Activated T-cell treated with anti-CD3 and anti-CD28 coated beads for 48 hours (primary cell): ENCODE measurements at places on chromosomes 5 and 9.

- no peak for DNase-seq
These were observed 246.1 kb downstream of the MSX2 start for GRCh38 chr5:174970502-174970901.

DNA sequence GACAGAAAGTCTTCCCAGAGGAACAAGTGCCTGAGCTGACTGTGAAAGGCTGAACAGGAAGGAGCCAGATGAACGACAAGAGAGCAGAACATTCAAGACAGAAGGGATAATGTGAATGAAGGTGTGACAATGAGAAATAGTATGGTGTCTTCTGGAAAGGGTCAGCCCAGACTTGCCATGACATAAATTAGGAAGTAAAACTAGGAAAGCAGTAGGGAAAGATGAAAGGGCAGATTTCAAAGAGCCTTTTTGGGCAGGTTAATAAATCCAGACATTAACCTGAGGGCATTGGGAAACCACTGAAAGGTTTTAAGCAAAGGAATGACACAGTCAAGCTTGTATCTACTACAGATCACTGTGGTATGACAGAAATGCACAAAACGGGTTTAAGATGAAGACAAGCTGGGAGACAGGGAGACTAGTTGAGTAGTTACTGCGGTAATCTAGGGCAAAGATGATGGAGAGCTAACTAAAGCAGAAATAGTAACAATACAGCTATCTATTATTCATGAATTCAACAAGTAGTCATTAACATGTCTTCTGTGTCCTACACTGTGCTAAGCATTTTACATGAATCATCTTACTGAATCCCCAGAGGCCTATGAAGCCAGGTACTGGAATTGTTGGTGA is 580.9 kb upstream of the WWC1 start:
- no peak for DNase-seq

DNA sequence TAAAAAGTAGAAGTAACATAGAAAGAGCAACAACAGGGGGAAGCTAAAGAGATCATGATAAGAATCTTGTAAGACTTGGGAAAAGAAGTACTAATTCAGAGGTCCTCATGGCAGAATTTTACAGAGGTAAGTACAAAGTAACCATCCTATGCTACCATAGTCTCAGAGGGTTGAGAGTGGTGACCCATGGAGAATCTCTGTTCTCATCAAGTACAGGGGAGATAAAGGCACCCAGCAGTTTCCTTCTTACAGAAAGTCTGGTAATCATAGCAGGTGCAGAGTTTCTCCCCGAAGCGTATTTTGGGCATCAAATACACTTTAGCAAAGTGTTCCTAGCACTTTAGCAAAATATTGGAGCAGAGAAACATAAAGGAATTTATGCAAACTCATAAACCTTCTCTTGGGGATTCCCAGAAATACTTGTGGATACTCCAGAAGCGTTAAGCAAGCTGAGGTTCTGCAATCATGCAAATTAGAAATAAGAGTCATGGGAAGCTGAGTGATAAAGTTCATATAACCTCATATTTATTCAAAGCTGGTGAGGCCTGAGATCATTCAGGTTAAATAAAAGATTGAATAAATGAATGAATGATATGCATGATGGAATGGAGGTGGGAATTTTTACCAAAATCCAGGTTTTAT is 101.0 kb upstream of the SMC2 start:
- no peak for DNase-seq

DNA sequence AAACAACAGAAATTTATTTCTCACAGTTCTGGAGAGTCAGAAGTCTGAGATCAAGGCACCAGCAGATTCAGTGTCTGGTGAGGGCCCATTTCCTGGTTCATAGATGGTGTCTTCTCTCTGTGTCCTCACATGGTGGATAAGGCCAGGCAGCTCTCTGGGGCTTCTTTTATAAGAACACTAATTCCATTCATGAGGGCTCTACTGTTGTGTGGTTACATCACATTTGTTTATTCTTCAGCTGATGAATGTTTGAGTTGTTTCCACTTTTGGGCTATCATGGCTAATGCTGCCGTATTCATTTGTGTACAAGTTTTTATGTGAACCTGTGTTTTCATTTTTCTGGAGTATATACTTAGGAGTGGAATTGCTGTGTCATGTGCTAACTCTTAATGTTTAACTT is 35.2 kb downstream of the DDX4 start:
- DNase-seq, result no peak

DNA sequence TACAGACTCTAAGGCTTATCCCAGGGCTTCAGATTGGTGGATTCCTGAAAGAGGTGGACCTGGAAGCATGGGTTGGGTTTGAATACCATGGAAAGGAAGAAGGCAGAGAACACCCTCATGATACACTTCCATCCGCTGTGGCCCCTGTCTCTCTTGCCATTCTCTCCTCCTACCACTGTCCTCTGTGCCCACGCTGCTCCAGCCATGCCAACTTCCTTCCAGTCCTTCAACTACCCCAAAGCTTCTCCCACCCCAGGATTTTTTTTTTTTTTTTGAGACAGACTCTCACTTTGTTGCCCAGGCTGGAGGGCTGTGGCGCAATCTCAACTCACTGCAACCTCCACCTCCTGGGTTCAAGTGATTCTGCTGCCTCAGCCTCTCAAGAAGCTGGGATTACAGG is 1.7 kb upstream of the SPARC start:
- no peak for DNase-seq

DNA sequence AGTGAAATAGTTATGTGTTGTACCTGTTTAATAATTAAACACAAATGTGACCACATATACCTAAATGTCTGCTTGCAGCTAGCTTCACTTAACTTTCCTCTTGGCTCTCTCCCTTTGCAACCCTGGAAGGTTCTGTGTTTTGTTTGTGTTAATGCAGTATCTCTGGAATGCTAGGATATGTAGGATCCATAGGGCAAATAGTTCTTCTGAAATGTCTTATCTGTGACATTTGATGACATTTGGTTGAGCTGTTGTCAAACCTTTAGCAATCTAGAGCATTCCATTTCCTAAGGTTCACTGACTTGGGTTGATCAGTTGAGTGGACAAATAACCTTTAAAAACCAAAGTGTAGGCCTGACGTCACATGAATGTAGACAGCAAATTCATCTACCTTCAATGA is 21.8 kb downstream of the CTNNA1 start:
- DNase-seq, result no peak

DNA sequence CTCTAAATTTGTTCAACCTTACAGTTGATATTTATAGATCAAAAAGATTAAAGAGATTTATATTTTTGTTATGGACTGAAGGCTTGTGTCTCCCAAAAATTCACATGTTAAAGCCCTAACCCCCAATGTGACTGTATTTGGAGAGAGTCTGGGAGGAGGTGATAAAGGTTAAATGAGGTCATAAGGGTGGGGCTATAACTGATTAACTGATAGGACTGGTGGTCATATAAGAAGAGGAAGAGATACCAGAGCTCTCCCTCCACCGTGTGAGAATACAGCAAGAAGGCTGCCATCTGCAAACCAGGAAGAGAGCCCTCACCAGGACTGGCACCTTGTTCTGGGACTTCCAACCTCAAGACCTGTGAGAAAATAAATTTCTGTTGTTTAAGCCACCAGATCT is 264.3 kb downstream of the ENC1 start:
- DNase-seq, result no peak

DNA sequence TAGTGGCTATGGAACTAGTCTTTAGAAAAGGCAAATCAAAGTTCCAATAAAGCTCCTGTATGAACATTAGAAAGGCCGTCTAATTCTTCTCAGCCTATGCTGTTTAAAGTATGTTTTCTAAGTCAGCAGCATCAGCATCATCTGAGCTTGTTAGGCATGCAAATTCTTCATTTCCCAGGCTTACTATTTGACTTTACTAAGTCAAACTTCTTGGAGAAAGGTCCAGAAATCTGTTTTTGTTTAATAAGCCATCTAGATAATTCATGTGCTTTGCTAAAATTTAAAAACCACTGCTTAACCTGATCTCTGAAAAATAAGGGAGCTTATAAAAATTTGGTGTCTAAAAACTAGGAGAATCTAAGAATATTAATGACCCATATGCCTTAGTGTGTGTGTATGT is 200.2 kb upstream of the SGCD start:
- no peak for DNase-seq

DNA sequence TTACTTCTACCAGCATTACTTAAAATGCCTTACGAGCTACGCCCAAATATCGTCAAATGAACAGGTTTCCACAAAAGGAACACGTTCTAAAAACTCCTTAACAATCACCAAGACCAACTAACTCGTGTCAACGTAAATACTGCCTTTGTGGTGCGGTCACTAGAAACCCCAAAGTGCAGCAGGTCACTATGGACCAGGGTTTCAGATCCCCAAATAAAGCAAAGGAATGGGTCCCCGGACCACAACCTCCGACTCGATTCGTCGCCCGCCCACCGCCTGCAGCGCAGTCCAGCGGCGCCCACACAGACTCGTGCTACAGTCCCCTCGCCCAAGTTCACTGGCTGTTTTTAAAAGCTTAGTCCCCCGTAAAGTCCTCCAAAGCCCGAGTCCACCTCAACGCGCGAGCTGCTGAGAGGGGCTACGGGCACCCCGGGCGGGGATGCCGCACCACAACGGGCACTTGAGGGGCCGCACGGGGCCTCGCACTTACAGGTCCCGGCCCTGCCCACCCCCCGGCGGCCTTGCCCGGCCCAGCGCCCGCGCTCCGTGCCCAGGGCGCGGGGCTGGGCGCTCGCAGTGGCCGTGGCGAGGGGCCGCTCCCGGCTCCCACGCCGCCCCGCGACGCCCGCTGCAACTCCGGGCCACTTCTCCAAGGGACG is 1.1 kb downstream of the NFIB start:
- no peak for DNase-seq

DNA sequence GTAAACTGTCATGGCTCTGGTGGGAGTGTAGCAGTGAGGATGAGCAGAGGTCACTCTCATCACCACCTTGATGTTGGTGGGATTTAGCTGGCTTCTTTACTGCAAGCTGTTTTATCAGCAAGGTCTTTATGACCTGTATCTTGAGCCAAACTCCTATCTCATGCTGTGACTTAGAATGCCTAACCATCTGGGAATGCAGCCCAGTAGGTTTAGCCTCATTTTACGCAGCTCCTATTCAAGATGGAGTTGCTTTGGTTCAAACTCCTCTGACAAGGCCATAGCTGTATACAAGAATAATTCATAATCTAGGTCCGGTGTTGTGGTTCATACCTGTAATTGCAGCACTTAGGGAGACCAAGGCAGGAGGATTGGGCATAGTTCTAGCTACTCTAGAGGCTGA is 85.1 kb downstream of the ARRDC3 start:
- DNase-seq, result no peak

- no peak for DNase-seq
These were observed 95.4 kb upstream of the DAB2 start for GRCh38 chr5:39520232-39520572.

GRCh38 chr9:105445203-105445881 is 2.5 kb upstream of the FSD1L start:
- no peak for DNase-seq

DNA sequence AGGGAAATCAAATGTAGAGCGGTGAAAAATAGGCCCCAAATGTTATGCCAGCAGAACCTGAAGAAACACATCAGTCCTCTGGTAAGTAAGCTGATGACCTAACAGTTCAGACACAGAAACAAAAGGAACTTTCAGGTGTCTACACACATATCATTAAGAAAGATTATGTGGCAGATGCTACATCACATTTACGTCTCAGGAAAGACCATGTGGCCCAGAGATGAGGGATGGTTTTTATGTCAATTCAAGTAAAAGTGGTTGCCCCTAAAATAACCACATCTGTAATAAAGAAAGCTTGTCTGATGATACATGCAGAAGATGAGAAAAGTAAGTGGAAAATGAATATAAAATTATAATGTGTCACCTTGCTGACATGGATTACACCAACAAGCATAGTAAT is 31.4 kb downstream of the GNAQ start:
- no peak for DNase-seq

- DNase-seq, result peak; percentile 73
These were observed at the start of the genes CWC27 and SREK1IP1 for GRCh38 chr5:64768358-64769312. Gene CWC27 (plus strand): TSS chr5:64768930. CDS start chr5:64769147, 217 bp downstream. Gene SREK1IP1 (minus strand): TSS chr5:64768691. CDS start chr5:64768517, 174 bp downstream.

GRCh38 chr9:129939431-129939830 is 103.6 kb downstream of the FNBP1 start:
- no peak for DNase-seq

GRCh38 chr9:82679472-82679871 is 383.5 kb downstream of the RASEF start:
- no peak for DNase-seq

GRCh38 chr9:12539580-12539975 is 153.6 kb upstream of the TYRP1 start:
- DNase-seq, result no peak

DNA sequence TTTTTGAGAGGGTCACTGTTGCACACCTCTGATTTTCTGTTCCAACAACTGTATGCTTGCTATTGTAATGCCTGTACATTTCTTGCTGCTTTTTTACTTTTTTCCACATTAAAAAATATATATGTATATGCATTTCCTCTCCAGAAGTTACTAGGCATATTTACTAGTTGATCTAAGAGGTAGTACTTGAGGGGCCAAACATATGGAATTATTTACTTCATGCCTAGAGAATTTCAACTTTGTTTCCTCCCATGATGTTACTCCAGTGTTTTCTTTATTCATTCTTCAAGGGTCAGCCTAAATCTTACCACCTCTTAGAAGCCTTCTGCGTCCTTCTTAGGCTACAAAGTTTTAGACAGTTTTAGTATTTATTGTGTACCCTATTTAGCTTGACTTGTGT is 122.7 kb downstream of the NMUR2 start:
- no peak for DNase-seq

- no peak for DNase-seq
These were observed 157.1 kb downstream of the OLFM1 start for GRCh38 chr9:135244271-135245221.

GRCh38 chr9:113315231-113315630 is 12.1 kb upstream of the RNF183 start:
- no peak for DNase-seq

GRCh38 chr5:62568800-62569432 is 9.7 kb upstream of the LRRC70 start:
- no peak for DNase-seq

- no peak for DNase-seq
These were observed 16.4 kb downstream of the FGF1 start for GRCh38 chr5:142669477-142669876.

GRCh38 chr5:143390941-143391340 is 12.5 kb downstream of the NR3C1 start:
- no peak for DNase-seq

DNA sequence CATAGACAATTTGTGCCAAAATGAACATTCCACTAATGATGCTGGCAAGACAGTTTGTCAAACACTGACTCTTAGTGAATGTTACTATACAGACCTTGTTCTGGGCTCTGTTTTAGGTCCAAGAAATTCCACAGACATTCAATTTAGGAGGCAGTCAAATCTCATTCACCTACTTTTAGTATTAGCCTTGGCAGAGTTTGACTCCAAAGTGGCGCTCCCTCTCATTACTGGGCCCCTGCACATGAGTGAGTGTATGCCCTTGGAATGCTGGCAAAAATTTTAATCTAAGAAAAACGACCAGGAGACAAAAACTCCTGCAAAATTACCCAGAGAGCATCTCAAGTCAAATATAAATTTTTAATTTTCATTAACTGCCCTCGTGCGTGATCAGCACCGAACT is 94.9 kb upstream of the SLC27A6 start:
- no peak for DNase-seq

- DNase-seq, result no peak
These were observed 49.8 kb upstream of the ANGPTL2 start for GRCh38 chr9:127172066-127172707.

GRCh38 chr9:86947146-86948073 is at the start of gene GAS1:
Gene GAS1 (minus strand): TSS chr9:86947506. CDS start chr9:86946779, 727 bp downstream.
- peak; percentile 40 for DNase-seq

GRCh38 chr5:59744531-59744992 is 149.0 kb downstream of the PDE4D start:
- no peak for DNase-seq
